Activated T-helper 2 cell treated with anti-CD3 and anti-CD28 coated beads, Interferon-gamma antibody, Interleukin-2, Interleukin-4, amounts not matched to agents 10 μg/mL and 5 μg/mL and 100 μg/mL, durations not matched to agents 14 hours and 24 hours and 36 hours (primary cell): ENCODE measurements at places on chromosomes 12 and 14. TPM values are rescaled to one million over a fixed set of nuclear protein-coding genes. Genes with fewer than 3 reads are reported as not detected.

DNA sequence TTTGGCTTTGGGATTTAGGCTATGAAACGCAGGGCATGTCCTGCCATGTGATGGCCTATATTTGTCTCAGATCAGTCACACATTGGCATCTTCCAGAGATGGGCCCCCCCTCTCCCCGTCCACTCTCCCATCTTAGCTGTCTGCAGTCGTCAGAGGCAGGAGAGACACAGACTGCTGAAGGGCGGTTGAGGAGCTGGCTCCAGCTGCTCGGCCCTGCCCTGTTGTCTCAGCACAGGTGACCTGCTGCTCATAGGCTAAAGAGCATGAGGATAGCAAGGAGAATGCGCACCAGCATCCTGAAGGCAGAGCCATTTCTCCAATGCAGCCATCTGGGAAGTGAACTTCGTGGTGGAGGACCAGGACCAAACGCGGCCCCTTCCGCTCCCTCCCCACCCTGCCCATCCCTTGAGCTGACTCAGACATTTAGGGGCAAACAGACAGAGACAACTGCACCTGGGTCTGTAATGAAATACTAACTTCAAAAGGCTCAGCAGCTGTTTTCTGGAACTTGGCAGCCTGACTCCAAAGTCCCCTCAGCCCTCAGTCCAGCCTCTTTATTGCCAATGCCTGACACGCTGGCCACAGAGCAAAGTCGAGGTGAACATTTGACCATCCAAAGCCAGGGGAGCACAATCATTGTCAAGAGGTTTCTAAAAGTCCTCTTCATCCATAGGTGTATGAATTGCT lies 22.3 kb downstream of the FZD10 start:
- H3K4me1 ChIP-seq = no peaks in the 10 kb centered on the region
- peaks cover 4% of the 10 kb centered on the region for H3K27me3 ChIP-seq
- no peak for DNase-seq
- H3K36me3 ChIP-seq = no peaks in the 10 kb centered on the region
- no peak overlapping the region for H3K4me3 ChIP-seq

The ABCD2 gene
- 5.8 TPM in 2 replicates for total RNA-seq

GRCh38 chr12:95763809-95764253 lies 26.7 kb downstream of the NTN4 start:
- H3K27me3 ChIP-seq = peaks cover 10% of the 10 kb centered on the region
- H3K36me3 ChIP-seq = no peaks in the 10 kb centered on the region
- H3K4me1 ChIP-seq = no peaks in the 10 kb centered on the region
- H3K27ac ChIP-seq = no peak overlapping the region
- no peak overlapping the region for H3K4me3 ChIP-seq
- DNase-seq = no peak

DNA sequence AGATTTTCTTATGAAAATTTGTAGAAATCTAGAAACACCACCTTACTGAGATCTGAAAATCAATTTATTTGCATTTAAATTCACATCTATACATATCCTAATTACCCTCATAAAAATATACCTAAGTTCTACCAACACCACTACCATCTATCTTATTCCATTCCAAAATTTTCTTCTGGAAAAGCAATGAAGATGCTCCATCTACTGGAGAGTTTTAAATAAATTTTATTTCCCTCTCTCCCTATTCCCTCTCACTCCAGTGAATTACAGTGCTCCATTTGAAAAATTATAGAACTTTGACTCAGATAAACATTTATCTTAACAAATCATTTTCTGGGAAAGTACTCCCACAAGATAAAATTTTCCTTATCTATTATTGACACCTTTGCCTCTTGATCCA lies 2.3 kb upstream of the C14orf39 start:
- no peak for DNase-seq
- no peak overlapping the region for H3K27ac ChIP-seq
- peaks cover 25% of the 10 kb centered on the region for H3K27me3 ChIP-seq
- peaks cover 2% of the 10 kb centered on the region for H3K4me1 ChIP-seq

GRCh38 chr12:54879579-54879978 lies 25.3 kb downstream of the MUCL1 start:
- peaks cover 4% of the 10 kb centered on the region for H3K4me1 ChIP-seq
- no peak overlapping the region for H3K4me3 ChIP-seq
- H3K36me3 ChIP-seq = no peaks in the 10 kb centered on the region
- no peak for DNase-seq

The CLEC1A gene
- total RNA-seq = not detected in 2 replicates

The SPTB gene
- total RNA-seq = 0.02 and 0.05 TPM in 2 replicates

The TAS2R10 gene
- total RNA-seq = not detected in 2 replicates

GRCh38 chr12:24952389-24952788 lies 3.5 kb upstream of the BCAT1 start:
- peaks cover 35% of the 10 kb centered on the region for H3K27me3 ChIP-seq
- no peak for DNase-seq
- no peak overlapping the region for H3K4me3 ChIP-seq
- H3K36me3 ChIP-seq = no peaks in the 10 kb centered on the region
- H3K4me1 ChIP-seq = peaks cover 35% of the 10 kb centered on the region

DNA sequence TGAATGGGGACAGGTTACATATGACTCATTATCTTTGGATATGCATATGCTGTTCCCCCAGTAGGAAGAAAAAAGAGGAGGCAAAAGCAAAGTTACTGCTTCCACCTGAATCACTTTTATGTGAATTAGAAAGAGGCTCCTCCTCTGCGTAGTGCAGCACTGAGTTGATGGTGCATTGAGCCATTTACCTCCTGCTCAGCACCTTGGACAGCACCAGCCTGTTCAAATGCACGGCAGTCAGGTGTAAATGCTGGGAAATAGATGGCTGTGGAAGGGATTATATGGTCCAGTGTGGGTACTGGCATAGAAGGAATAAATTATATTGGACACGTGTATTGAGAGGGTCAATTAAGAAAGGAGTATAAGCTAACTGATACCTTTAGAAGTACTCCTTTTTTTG lies 541.9 kb upstream of the SEL1L start:
- H3K4me1 ChIP-seq = no peaks in the 10 kb centered on the region
- H3K27ac ChIP-seq = no peak overlapping the region
- no peaks in the 10 kb centered on the region for H3K27me3 ChIP-seq
- no peak overlapping the region for H3K4me3 ChIP-seq
- DNase-seq = no peak
- no peaks in the 10 kb centered on the region for H3K36me3 ChIP-seq

The SDSL gene
- total RNA-seq = 0.46 and 0.67 TPM in 2 replicates

GRCh38 chr12:32230613-32230993 lies 124.0 kb downstream of the BICD1 start:
- DNase-seq = no peak
- no peak overlapping the region for H3K27ac ChIP-seq
- H3K4me3 ChIP-seq = no peak overlapping the region
- no peaks in the 10 kb centered on the region for H3K27me3 ChIP-seq

GRCh38 chr12:107328442-107329133 lies 235.2 kb upstream of the CRY1 start:
- DNase-seq = no peak
- no peaks in the 10 kb centered on the region for H3K27me3 ChIP-seq
- H3K27ac ChIP-seq = no peak overlapping the region

The NELL2 gene
- total RNA-seq = 7.7 and 10.2 TPM in 2 replicates

DNA sequence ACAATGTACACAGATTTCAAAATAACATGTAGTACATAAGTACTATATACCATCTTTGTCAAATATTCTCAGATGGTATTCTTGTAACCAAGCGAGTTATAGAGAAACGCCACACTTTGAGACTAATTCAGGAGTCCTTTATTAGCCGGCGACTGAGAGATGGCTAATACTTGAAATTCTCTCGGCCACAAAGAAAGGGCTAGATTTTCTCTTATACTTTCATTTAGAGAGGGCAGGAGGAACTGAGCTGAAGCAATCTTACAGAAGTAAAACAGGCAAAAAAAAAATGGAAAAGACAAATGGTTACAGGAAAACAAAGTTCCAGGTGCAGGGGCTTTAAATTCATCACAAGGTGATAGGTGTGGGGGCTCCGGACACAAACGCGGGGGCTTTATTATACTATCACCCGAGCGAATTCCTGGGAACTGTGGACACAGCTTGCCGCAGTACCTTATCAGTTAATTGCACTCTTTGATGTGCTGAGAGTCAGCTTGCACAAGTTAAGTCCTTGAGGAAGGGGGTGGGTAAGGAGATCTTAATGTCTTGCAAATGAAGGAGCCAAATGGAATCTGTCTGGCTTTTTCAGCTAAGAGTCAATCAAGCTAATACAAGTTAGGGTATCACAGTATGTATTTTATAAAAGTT lies 382.3 kb downstream of the KCNH5 start:
- H3K27me3 ChIP-seq = no peaks in the 10 kb centered on the region
- H3K36me3 ChIP-seq = no peaks in the 10 kb centered on the region
- no peaks in the 10 kb centered on the region for H3K4me1 ChIP-seq
- H3K4me3 ChIP-seq = no peak overlapping the region
- DNase-seq = no peak

DNA sequence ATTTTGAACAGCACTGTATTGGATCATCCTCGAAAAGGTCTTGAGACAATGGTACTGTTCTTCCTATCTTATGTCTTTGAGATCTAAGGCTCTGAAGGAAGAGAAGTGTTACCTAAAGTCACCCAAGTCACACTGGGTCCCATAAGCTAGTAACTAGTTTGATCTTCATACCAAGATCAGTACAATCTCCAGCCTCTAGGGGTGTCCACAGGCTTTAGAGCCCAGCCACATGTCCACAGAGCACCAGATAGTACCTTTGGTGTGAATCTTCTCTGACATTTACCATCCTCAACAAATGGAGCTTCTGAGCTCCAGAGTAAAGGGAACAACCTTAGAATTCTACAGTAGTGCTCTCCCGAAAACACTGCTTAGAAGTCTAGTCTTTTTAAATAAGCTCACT lies 78.7 kb downstream of the KSR2 start:
- no peaks in the 10 kb centered on the region for H3K36me3 ChIP-seq
- H3K27ac ChIP-seq = no peak overlapping the region
- no peaks in the 10 kb centered on the region for H3K4me1 ChIP-seq
- no peaks in the 10 kb centered on the region for H3K27me3 ChIP-seq
- H3K4me3 ChIP-seq = no peak overlapping the region

GRCh38 chr14:89651805-89652204 lies 234.8 kb upstream of the FOXN3 start:
- H3K27me3 ChIP-seq = no peaks in the 10 kb centered on the region
- DNase-seq = no peak
- H3K27ac ChIP-seq = no peak overlapping the region
- H3K4me3 ChIP-seq = no peak overlapping the region
- H3K4me1 ChIP-seq = peaks cover 29% of the 10 kb centered on the region
- peaks cover 15% of the 10 kb centered on the region for H3K36me3 ChIP-seq

DNA sequence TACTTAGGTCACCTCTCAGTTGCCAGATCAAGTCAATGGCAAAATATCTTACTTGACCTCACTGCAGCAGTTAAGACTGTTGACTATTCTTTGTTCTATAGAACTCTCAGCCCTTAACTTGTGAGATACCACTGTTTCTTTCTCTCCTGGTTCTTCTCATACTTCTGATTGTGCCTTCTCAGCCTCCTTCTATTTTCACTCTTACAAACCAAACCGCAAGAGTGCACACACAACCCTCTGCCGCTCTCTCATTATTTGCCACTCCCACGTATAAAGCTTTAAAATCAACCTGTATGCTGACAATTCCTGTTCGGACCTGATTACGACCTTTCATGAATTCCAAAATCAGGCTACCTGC lies 4.5 kb downstream of the E2F7 start:
- no peaks in the 10 kb centered on the region for H3K27me3 ChIP-seq
- peaks cover 34% of the 10 kb centered on the region for H3K4me1 ChIP-seq
- DNase-seq = no peak
- no peak overlapping the region for H3K27ac ChIP-seq
- peaks cover 59% of the 10 kb centered on the region for H3K36me3 ChIP-seq

DNA sequence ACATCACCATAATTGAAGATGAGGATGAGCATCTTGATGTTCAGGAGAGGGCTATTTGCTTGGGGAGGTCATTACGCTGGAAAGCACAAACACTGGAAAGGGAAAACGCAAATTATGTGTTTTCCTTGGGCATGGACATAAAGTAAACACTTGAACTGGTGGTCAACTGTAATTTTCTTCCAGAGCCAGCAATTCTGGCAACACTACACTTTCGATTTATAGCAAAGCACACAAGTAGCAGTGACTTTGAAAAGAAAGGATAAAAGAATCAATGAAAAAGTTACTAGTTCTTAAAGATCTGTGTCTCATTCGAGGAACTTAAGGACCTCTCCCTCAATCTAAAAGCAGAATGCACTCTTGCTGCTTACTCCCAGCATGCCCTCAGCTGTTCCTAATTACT lies 2.2 kb downstream of the CLEC14A start:
- peaks cover 34% of the 10 kb centered on the region for H3K27me3 ChIP-seq
- no peak overlapping the region for H3K27ac ChIP-seq
- peaks cover 6% of the 10 kb centered on the region for H3K4me1 ChIP-seq
- no peaks in the 10 kb centered on the region for H3K36me3 ChIP-seq

GRCh38 chr12:106249411-106250135 lies 1.8 kb upstream of the CKAP4 start:
- peaks cover 22% of the 10 kb centered on the region for H3K27me3 ChIP-seq
- H3K4me3 ChIP-seq = no peak overlapping the region
- no peak for DNase-seq
- no peaks in the 10 kb centered on the region for H3K36me3 ChIP-seq
- H3K27ac ChIP-seq = no peak overlapping the region

DNA sequence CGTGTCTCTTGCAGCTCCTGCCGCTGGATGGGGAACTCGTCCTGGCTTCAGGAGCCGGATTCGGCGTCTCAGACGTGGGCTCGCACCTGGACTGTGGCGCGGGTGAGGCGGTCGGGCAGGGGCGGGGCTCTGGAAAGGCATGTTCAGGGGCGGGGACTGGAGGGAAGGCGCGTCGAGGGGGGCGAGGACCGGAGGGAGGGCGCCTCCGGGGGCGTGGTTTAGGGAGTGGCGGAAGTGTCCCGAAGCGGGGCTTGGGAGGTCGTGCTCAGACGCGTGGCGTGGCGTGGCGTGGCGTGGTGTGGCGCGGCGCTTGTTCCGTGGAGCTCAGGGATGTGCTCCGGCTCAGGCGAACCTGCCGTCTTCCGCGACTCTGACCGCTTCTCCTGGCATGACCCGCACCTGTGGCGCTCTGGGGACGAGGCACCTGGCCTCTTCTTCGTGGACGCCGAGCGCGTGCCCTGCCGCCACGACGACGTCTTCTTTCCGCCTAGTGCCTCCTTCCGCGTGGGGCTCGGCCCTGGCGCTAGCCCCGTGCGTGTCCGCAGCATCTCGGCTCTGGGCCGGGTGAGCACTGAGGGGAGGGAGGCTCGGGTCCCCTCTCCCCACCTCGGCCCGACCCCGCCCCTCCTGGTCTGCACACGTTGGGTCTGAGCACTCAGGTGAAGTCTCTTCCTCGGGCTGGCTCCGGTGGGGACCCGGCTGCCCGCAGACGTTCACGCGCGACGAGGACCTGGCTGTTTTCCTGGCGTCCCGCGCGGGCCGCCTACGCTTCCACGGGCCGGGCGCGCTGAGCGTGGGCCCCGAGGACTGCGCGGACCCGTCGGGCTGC lies 6.2 kb downstream of the AMN start:
- H3K36me3 ChIP-seq = no peaks in the 10 kb centered on the region
- peaks cover 20% of the 10 kb centered on the region for H3K27me3 ChIP-seq
- DNase-seq = peak; percentile 49
- H3K4me1 ChIP-seq = no peaks in the 10 kb centered on the region
- peak overlapping the region; percentile 26 for H3K4me3 ChIP-seq

GRCh38 chr12:1594006-1594260 lies 448 bp downstream of the FBXL14 start:
- H3K27me3 ChIP-seq = no peaks in the 10 kb centered on the region
- H3K27ac ChIP-seq = no peak overlapping the region
- H3K4me1 ChIP-seq = peaks cover 48% of the 10 kb centered on the region
- peaks cover 30% of the 10 kb centered on the region for H3K36me3 ChIP-seq
- peak; percentile 58 for DNase-seq
- H3K4me3 ChIP-seq = peak overlapping the region; percentile 89
